Anterior cingulate cortex (tissue), 58 donors: ENCODE measurements at places on chromosomes 12 and 14.

GRCh38 chr14:77498984-77499527 lies 440 bp upstream of the ISM2 start:
- no peak for DNase-seq

DNA sequence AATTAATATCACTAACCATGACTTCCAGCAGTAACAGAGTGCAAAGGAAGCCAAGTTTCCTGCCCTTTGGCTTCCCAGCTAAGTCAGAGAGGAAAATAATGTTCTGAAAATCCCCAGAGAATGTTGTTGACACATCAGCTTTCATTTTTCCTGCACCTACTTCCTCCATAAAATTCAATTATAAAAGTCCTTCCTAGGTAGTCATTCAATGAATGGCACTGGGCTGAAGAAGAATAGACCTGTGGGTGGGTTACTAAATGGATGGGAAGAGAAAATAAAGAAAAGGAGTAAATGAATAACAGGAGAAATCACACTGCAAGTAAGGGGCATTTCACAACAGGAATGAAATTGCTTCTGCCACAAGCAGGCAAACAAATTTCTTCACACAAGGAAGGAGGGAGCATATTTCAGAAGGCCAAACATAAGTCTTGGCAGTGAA lies 73.2 kb upstream of the MDM1 start:
- no peak for DNase-seq

- no peak for DNase-seq
Observed at GRCh38 chr12:22340143-22340542, 5.6 kb upstream of the ST8SIA1 start.

GRCh38 chr14:61872452-61872851 lies 110.2 kb downstream of the SNAPC1 start:
- DNase-seq, result no peak

DNA sequence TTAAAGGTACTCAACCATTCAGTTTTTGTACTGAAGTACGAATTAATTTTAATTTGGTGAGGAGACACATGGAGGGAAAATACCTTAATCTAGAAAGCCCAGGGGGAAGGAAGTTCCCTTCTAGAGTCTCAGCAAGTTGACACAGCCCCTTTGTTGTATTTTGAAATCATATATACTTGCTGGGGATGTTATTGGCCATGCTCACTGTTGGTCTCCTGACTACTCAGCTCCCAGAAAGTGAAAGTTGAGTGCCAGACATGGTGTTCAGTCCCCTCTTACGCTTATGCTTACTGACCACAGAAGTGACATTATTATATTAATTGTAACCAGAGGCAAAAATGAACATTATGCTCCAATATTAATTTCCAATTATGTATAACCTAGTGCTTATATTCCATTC lies 28.1 kb downstream of the ARF6 start:
- no peak for DNase-seq

DNA sequence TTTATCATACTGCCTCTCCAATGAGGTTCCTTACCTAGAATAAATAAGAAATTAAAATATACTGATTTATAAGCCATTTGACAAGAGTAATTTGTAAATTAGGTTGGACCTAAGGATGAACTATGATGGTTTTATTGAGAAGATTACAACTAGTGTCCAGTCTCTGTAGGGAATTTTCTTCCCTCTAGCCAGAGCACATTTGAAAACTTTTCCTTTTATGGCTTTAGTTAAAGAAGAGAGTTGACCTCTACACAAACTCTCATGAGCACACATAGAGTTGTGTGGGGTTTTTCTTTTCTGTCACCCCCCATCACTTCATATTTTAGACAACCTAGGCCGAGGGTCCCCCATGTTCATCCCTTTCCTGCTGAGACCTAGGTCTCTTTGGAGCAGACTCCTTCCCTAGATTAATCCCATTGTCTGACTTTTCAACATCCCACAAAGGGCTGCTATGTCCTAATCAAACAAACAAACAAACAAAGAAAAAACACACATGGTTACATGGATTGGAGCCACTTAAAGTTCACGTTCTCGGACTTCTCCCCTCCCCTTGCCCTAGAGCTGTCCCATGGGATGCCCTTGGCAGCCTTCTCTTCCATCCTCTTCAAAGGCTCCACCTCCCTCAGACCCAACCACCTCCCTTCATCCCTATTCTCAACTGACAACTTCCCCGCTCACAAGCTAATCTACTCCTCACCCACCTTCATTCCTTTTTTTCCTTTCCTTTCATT lies 40.7 kb downstream of the GPR135 start:
- no peak for DNase-seq

DNA sequence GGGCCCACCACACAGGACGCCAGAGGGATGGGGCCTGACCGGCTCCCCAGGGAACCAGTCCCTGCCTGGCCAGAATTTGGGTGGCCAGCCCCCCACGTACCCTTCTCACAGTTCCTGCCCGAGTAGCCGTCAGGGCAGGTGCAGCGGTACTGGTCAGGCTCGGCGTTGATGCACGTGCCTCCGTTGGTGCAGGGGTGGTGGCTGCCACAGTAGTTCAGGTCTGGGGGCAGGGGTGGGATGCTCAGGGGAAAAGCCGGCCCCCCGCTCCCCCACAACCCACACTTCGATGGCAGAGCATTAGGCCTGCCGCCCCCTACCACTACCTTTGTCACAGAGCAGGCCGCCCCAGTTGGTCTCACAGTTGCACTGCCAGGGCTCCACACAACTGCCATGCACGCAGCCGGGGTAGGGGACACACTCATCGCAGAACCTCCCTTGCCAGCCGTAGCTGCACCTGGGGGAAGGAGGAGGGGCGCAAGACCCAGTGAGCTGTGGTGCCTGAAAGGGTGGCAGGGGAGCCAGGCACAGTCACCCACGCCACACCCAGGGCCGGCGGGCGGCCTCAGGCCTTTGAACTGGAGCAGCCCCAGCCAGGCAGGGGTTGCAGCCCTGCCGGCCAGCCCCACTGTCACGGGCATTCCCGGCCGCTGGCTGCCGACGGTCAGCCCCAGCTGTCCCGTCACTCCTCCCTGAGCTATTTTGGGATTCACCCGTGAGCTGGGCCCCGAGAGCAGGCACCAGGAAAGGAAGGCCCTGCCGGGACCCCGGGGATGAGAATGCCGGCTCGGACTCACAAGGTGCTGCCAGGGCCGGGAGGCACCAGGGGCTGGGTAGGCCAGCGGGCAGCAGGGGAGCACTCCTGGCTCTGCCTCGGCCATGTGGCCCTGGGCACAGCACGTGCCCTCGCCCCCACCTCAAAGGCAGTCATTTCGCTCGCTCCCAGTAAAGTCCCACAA lies 16.5 kb downstream of the JAG2 start:
- DNase-seq, result no peak

- no peak for DNase-seq
Observed at GRCh38 chr12:104090685-104091084, 26.4 kb downstream of the HCFC2 start.

DNA sequence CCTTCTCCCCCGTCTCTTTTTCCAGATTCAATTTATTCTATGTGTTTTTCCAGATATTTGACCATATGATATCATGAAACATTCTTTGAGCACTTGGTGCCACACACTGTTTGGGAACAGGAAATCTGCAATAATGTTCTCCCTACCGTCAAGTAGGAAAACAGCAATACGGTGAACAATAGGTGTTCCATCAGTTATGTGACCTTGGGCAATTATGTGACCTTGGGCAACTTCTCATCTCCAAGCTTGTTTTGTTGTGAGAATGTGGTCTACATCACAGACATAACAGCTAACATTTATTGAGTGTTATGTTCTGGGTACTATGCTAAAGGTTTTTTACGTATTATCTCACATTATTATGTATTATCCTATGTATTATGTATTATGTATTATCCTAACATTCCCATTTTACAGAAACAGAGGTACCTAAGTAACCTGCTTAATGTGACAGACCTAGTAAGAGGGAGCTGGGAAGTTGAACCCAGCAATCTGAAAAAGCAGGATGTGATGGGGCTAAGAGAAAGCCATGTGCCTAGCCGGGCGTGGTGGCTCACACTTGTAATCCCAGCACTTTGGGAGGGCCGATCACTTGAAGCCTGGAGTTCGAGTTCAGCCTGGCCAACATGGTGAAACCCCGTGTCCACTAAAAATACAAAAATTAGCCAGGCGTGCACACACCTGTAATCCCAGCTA lies 1.2 kb upstream of the NEK9 start:
- no peak for DNase-seq

DNA sequence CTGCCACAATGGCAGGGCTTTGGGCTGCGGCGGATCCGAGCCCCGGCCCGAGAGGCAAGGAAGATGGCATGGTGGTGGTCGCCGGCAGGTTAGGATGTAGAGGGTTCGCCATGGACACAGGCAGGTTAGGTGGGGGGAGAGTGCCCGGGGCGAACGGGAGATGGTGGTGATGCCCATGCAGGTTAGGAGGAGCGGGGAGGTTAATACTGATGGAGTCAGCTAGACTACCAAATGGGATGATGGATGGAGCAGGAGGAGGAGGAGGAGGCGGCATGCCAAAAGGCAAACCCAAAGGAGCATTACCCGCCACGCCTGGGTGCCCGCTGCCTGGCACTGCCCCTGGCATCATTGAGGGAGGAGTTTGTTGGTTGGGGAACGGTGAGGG lies 6.2 kb downstream of the MYL6 start:
- DNase-seq, result no peak

GRCh38 chr14:55254581-55254980 lies 16.6 kb upstream of the FBXO34 start:
- DNase-seq, result no peak

- DNase-seq, result no peak
Observed at GRCh38 chr12:31474751-31475150, 116.2 kb downstream of the DENND5B start.

GRCh38 chr12:107656302-107656701 lies 29.3 kb upstream of the PWP1 start:
- no peak for DNase-seq

DNA sequence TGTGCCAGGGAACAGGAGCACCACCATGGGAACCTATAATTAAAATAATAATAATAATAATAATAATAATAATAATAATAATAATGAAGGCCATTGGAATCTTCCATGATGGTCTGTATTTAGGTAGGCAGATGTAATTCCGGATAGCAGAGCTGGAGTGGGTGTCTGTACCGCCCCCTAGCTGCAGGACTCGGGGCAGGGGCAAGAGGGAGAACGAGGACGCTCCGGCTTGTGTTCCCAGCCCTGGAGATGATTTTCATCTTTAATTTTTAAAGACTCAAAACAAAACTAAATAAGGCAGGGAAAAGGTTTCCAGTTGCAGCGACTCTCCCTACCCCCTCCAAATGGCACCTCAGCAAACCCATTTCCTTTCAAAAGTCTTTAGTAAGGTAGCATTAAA lies 501.1 kb downstream of the VRK1 start:
- no peak for DNase-seq

- no peak for DNase-seq
Observed at GRCh38 chr12:50951112-50951511, 1.2 kb upstream of the HIGD1C start.

DNA sequence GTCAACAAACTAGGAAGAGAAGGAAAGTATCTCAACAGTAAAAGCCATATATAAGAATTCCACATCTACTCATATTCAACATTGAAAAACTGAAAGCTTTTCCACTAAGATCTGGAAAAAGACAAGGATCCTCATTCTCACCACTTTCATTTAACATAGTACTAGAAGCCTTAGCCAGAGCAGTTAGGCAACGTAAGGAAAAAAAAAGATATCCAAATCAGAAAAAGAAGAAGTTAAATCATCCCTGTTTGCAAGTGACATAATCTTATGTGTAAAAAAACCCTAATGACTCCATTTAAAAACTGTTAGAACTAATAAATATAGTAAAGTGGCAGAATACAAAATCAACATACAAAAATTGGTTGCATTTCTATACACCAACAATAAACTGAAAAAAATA lies 426.2 kb downstream of the BCAT1 start:
- DNase-seq, result no peak
